ENCODE measurements at places on chromosomes 2 and 18.

DNA sequence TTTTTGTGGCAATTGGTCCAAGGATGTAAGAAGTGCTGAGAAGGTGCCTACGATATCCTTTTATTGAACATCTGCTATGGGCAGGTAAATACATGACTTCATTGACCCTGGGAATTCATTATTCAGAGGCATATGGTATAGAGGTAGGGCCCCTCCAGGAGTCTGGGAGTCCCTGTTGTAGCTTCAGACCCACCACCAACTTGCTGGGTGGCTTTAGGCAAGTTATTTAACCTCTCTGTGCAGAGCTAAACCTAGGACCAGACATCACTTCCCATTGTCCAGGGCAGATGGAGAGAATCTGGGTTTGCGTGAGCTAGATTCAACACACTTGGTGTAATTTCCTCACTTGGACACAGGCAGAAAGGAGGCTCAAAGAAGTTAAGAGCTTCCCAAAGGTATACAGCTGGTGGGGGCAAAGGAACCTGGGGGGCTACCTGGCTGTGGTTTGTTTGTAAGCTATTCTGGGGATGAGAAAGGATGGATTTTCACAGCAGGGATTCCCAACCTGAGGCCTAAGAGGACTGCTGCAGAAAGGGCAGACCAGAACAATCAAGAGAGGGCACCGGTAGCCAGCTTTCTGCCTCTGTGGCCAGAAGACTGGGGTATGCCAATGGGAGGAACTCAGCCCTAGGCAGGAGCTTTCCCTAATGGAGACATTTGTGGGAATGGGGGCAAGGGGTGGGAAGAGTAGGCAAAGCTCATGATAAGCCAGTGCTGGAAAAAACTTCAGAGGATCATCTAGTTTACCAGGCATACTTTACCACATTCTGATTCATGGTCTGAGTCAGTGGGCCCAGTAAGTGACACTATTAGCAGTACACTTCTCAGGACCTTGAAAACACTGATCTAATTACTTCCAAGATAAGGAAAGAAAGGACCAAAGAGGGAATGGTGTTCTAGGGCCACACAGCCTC, 102.7 kb upstream of the SMAD2 start:
- H3K4me1 ChIP-seq: peaks cover 48% of the 10 kb centered on the region
- peak overlapping the region; percentile 32 for H3K27ac ChIP-seq
- no peak overlapping the region for H3K4me3 ChIP-seq
- no peaks in the 10 kb centered on the region for H3K36me3 ChIP-seq
- H3K27me3 ChIP-seq: no peaks in the 10 kb centered on the region

DNA sequence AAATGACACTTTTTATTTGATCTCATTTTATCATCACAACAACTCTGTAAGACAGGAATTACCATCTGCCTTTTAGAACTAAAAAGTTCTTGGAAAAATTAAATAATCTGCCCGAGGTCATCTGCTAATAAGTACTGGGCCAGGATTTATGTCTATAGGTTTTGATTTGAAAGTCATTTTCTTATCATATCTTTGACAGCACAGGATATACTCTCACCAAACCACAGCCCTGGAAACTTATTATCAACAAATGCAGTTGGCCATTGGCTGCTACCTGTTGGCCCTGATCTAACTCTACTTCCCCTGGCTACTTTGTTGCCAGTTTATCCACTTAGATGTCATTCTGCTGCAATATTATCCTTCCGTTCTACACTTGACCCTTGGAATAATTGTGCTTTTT, 354.6 kb downstream of the RAD51AP2 start:
- DNase-seq: no peak
- H3K36me3 ChIP-seq: no peaks in the 10 kb centered on the region
- no peak overlapping the region for H3K27ac ChIP-seq
- H3K4me1 ChIP-seq: no peaks in the 10 kb centered on the region
- H3K27me3 ChIP-seq: no peaks in the 10 kb centered on the region

DNA sequence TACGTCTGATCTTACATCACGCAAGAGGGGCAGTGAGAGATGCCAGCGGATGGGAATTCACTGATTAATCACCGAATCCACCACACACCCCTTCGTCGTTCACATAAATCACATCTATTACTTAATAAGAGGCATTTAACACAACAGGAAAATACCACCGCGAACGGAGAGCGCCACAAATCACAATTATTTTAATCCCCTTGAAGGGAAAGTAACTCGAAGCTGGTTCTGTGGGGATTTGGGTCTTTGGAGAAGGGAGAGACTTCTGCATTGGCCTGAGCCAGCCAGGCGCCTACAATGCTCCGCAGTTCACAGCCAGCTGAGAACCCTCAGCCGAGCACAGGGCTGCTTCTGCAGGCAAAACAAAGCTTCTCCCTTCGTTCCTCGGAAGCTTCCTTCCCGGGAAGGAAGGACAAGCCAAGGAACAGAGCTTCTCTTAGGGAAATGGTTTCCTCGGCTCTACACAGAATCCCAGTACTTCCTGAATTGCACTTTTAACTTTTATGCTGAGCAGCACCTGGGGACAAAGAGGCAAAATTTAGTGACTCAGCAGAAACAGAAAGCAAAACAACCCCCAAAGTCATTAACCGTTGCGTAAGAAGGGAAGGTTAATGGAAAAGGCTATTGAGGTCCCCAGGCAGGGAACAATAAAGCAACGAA, at the start of gene LRP1B:
Gene LRP1B (minus strand): TSS at position 7 of the 660 bp plus-strand sequence. CDS start 287 bp downstream, outside the sequence.
- peaks cover 10% of the 10 kb centered on the region for H3K27me3 ChIP-seq
- peaks cover 15% of the 10 kb centered on the region for H3K4me1 ChIP-seq
- peak within 1 kb of the TSS; percentile 40 for H3K4me3 ChIP-seq

DNA sequence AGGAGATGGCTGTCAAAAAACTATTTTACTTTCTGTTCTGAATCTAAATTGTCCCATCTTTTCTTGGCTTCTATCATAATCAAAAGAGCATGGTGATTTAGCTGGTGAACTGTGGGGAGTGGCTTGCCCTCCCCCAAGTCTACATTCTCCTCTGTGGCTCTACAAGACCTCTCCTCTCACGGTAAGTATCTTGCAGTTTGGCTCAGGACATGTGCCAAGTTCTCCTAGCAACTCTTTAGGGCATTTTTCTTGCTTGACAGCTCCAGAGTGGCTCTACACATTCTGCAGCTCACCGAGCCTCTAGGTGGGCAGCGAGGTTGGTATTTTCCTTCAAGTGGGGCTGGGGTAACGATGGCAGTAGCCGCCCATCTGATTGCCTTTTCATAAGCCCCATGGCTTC, 29.1 kb downstream of the SLC4A5 start:
- no peak overlapping the region for H3K27ac ChIP-seq

- DNase-seq: no peak
- no peak overlapping the region for H3K4me3 ChIP-seq
- no peaks in the 10 kb centered on the region for H3K27me3 ChIP-seq
- no peaks in the 10 kb centered on the region for H3K4me1 ChIP-seq
- no peaks in the 10 kb centered on the region for H3K36me3 ChIP-seq
Observed at GRCh38 chr2:71938659-71939587, 208.7 kb downstream of the CYP26B1 start.

DNA sequence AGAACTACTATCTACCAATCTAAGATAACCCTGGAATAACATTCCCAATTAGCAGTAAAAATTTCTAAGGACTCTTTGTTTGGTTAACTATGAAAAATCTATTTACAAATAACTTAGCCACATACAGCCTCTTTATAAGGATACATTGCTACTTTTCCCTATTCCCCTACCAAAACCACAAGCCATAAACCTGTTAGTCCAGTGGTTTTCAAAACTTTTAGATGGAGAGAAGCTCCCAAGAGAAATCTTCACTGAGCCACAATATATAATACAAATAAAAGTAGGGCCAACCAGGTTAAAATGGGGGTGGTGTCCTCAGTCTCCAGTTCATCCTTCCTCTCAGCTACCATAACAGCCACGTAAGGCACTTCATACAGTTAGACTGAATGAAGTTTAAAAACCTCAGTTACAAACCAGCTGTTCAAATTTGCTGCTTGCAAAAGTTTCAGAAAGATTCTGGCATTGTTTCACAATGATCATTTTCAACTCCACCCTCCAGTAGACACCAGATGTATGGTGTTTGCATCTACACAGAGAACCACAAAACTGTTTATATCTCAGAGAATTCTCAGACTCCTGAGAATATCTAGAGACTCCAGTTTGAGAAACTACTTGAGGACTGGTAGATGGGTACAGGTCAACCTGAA, 26.0 kb downstream of the SOS1 start:
- peaks cover 15% of the 10 kb centered on the region for H3K4me1 ChIP-seq
- H3K27ac ChIP-seq: no peak overlapping the region
- no peak overlapping the region for H3K4me3 ChIP-seq
- no peak for DNase-seq
- H3K36me3 ChIP-seq: no peaks in the 10 kb centered on the region

GRCh38 chr2:201235860-201236811, 24.2 kb upstream of the CASP8 start:
- H3K4me1 ChIP-seq: peaks cover 8% of the 10 kb centered on the region
- H3K27ac ChIP-seq: no peak overlapping the region
- no peaks in the 10 kb centered on the region for H3K36me3 ChIP-seq
- H3K27me3 ChIP-seq: no peaks in the 10 kb centered on the region
- peak overlapping the region; percentile 8 for H3K4me3 ChIP-seq

GRCh38 chr2:12556762-12557161, 160.0 kb upstream of the TRIB2 start:
- no peak overlapping the region for H3K4me3 ChIP-seq
- H3K27ac ChIP-seq: no peak overlapping the region
- H3K4me1 ChIP-seq: peaks cover 16% of the 10 kb centered on the region

DNA sequence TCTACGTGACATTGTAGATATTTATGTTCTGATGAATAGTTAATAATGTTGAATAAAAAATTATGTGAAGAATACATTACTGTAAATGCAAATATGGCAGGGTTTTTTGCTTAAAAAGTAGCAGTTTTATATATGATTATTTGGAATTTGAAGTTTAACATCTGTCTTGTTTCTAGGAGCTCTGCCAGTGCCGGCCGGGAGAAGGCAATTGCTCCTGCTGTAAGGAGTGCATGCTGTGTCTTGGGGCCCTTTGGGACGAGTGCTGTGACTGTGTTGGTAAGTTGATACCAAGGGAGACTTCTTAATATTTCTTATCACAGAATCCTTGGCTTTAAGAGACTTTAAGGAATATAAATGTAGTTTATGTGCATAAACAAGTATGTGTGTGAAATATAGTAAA, 25.2 kb downstream of the TWSG1 start:
- H3K4me3 ChIP-seq: no peak overlapping the region
- no peaks in the 10 kb centered on the region for H3K4me1 ChIP-seq
- no peak overlapping the region for H3K27ac ChIP-seq
- no peaks in the 10 kb centered on the region for H3K36me3 ChIP-seq

GRCh38 chr2:219001577-219002394, 8.6 kb upstream of the CRYBA2 start:
- peak; percentile 58 for DNase-seq
- H3K4me3 ChIP-seq: no peak overlapping the region
- H3K27ac ChIP-seq: no peak overlapping the region
- peaks cover 45% of the 10 kb centered on the region for H3K27me3 ChIP-seq
- peaks cover 20% of the 10 kb centered on the region for H3K4me1 ChIP-seq

GRCh38 chr2:216701544-216701943, 6.2 kb upstream of the IGFBP5 start:
- no peaks in the 10 kb centered on the region for H3K36me3 ChIP-seq
- no peaks in the 10 kb centered on the region for H3K27me3 ChIP-seq
- peaks cover 38% of the 10 kb centered on the region for H3K4me1 ChIP-seq
- DNase-seq: no peak
- H3K27ac ChIP-seq: no peak overlapping the region

DNA sequence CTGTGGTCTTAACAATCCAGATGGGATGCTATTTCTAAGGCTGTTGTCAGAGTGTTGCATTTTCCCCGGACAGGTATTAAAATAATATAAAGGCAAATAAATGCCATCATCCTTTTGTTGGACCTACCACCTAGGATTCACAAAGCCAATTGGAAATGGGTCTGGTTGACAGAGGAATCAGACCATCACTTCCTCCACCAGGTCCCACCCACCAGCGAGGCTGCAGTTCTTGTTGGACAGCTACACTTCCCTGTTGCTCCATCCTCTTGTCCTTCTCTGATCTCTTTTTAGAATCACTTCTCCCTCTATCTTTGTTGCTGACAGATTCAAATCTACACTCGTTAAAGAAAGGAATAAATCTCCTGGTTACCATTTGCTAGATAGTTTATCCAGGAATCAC, 1.1 kb downstream of the TMEM169 start:
- no peak overlapping the region for H3K4me3 ChIP-seq
- no peak overlapping the region for H3K27ac ChIP-seq
- H3K36me3 ChIP-seq: no peaks in the 10 kb centered on the region
- H3K27me3 ChIP-seq: no peaks in the 10 kb centered on the region
- peak; percentile 11 for DNase-seq
- H3K4me1 ChIP-seq: peaks cover 10% of the 10 kb centered on the region

GRCh38 chr18:29087616-29088246, 910.8 kb upstream of the CDH2 start:
- DNase-seq: no peak
- H3K36me3 ChIP-seq: no peaks in the 10 kb centered on the region
- H3K4me3 ChIP-seq: no peak overlapping the region
- no peaks in the 10 kb centered on the region for H3K4me1 ChIP-seq
- H3K27ac ChIP-seq: no peak overlapping the region

DNA sequence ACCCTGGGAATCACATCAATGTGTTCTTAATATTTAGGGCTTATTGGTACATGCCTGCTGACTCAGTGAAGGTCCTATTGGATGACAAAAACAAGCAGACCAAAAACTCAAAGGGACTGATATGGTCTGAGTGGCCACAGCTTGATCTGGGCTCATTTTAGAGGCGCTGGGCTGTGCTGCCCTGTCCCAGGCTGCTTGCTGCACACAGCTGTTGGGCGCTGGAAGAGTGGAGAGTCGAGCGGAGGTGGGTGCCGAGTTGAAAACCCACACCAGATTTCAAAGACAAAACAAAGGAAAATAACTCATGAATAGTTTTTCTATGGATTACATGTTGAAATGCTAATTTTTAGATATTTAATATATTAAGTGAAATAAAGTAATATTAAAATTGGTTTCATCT, 68.5 kb downstream of the LONRF2 start:
- no peaks in the 10 kb centered on the region for H3K27me3 ChIP-seq
- peaks cover 4% of the 10 kb centered on the region for H3K4me1 ChIP-seq
- H3K27ac ChIP-seq: no peak overlapping the region

DNA sequence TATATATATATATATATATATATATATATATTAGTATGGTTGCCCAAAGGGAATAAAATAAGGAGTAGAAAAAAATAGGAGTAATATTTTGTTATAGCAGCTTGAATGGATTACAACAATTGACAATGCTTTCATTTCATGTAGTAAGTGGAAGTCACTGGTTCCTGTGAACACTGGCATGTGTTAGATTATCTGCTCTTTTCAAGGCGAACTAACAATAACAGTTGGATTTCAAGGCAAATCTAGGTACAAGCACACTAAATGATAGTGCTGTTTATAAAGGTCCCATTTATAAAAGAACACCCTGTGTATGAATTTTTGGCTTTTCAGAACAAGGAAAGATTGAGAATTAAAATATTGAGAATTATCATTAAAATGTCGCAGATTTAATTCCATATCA, 1535.7 kb downstream of the LRP1B start:
- no peak for DNase-seq
- no peaks in the 10 kb centered on the region for H3K4me1 ChIP-seq
- no peak overlapping the region for H3K4me3 ChIP-seq
- H3K27me3 ChIP-seq: no peaks in the 10 kb centered on the region
- H3K27ac ChIP-seq: no peak overlapping the region
- no peaks in the 10 kb centered on the region for H3K36me3 ChIP-seq

- no peaks in the 10 kb centered on the region for H3K4me1 ChIP-seq
- no peak overlapping the region for H3K27ac ChIP-seq
- no peak for DNase-seq
- H3K27me3 ChIP-seq: no peaks in the 10 kb centered on the region
- H3K4me3 ChIP-seq: no peak overlapping the region
Observed at GRCh38 chr2:224377751-224378700, 23.9 kb downstream of the FAM124B start.

GRCh38 chr2:37586663-37587317, 84.7 kb downstream of the CDC42EP3 start:
- H3K27ac ChIP-seq: no peak overlapping the region
- DNase-seq: no peak
- H3K27me3 ChIP-seq: no peaks in the 10 kb centered on the region
- H3K4me3 ChIP-seq: no peak overlapping the region
- H3K36me3 ChIP-seq: no peaks in the 10 kb centered on the region
- no peaks in the 10 kb centered on the region for H3K4me1 ChIP-seq

Data from adrenal gland (tissue), 19 donors.